ENCODE measurements at places on chromosomes 4 and X.

DNA sequence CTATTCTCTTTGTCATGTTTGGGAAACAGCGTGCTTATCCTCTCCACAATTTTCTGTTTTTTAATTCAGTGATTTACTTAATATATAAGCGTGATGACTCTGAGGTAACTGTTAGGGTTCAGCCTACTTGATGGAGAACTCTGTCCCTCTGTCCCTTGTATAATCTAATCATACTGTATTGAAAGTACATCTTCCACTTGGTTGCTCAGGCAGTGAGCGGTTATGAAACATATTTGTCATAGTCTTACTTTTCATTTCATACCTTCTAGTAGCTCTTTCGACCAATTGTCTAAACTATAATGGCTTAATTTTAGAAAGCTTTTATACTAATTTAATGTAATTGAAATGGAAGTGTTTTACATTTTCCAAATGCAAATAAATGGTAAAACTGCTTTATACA lies 469.0 kb downstream of the TLL1 start:
- no peak for DNase-seq

DNA sequence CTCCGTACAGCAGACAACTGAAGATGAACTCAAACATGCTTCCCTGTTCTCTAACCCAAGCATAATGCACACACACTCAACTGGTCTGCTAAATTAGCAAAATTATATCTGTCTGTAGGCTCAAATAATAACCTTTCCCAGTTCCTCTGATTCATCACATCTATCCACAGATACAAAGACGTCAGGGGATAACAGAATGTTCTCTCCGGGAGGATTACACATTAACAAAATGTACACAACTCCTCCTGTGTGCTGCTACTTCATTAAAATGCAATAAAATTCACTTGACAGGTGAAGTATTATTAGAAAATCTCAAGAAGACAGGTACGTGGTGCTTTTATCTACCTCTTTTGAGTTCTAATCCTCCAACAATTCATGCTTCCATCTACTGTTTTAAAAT lies 57.4 kb downstream of the FAT1 start:
- DNase-seq: no peak

GRCh38 chr4:6475492-6476020 lies 3.1 kb upstream of the PPP2R2C start:
- no peak for DNase-seq

- DNase-seq: no peak
These were observed 8.0 kb downstream of the CFAP99 start for GRCh38 chr4:2426711-2427275.

DNA sequence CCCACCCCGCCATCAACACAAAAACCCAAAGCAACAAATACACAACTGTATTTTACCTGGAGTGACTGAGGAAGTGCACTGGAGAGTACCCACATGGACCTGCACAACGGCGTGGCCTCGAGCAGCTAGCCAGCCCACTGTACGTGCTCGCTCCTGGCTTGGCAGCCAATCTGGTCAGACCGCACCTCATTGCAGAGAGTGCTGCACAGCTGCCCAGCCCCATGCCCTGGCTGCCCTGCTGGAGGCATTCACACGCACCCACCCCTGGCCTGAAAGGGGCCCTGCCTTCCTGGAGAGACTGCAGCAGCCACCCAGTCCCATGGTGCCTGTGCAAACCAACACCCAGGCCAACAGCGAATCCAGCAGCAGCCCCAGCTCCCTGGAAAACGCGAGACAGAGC lies 116.3 kb downstream of the GALNTL6 start:
- no peak for DNase-seq
